ENCODE measurements at places on chromosomes 3 and 15. TPM values are rescaled to one million over a fixed set of nuclear protein-coding genes. Genes with fewer than 3 reads are reported as not detected.
A peak's percentile ranks its signal among the peaks of the same experiment; 100 is the strongest.

DNA sequence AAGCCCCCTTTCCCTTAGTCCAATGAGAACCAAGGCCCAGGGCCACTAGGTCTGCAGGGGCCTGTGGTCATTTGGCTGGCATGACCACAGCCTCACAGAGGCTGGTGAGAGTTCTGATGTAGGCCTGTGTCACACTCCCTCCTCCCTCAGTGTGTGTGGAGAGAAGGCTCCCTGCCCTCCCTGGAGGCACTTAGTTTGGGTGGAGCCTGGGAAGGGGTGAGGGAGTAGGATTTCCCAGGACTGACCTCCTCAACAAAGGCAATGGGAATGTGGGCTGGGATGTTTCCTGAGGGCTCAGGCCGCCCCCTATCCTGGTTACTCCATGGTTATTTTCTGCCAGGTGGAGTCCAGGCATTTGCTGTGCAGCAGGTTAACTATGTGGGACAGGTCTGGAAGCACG is 7.6 kb downstream of the TEX264 start:
- H3K4me3 ChIP-seq = no peak overlapping the region
- peaks cover 10% of the 10 kb centered on the region for H3K36me3 ChIP-seq
- H3K27ac ChIP-seq = no peak overlapping the region
- H3K27me3 ChIP-seq = peaks cover 7% of the 10 kb centered on the region

DNA sequence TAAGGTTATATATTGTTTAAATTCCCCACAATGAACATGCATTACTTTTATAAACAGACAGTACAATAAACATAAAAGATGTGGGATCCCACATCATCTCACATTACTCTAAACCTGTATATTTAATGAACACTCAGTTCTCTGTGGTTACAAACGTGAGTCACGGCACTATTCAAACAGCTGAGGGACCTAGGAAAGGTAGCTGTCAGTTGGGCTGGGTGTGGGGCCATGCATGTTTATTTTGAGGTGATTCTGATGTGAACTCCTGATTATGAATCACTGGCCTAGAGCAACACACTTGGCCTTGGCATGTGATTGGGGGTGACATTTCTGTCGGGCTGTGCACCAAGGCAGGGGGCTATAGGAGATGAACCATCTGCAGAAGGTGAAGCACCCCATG is 147.6 kb upstream of the HACD2 start:
- H3K4me3 ChIP-seq = peak overlapping the region; percentile 51
- H3K36me3 ChIP-seq = peaks cover 92% of the 10 kb centered on the region
- H3K4me1 ChIP-seq = peaks cover 99% of the 10 kb centered on the region

DNA sequence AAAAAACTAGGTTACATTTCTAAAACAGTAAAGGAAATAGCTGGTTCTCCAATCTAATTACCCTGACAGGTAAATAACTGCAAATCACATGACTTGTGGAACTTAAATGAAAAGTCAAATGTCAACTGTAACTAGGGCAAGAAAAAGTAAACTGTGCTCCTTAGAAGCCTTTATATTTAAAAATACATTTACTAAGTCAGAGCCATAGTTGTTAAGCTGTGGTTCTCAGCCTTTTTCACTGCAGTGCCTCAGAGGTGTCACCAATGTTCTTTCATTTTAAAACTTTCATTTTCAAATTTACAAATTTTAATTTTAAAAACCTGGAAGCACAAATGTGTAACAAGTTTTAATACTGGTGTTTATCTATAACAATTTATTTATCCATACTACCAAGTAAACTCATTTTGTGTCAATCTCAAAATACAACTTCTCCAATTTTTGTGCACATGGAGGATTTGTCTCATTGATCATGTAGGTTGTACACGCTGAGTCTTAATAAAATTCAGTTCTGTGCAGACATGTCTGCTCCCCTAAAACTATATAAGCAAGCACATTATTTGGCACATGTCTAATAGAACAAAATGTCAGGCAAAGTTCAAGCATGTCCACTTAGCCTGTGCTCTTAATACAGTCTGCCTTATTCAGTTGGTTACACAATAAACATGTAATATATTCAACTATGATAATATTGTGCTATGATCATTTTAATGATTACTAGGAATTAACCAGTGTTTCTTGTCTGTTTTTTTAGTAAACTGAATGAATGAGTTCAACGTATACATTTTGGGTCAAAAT is 70.4 kb downstream of the DLG1 start:
- H3K4me3 ChIP-seq = no peak overlapping the region
- H3K27ac ChIP-seq = no peak overlapping the region
- no peaks in the 10 kb centered on the region for H3K36me3 ChIP-seq
- peaks cover 29% of the 10 kb centered on the region for H3K4me1 ChIP-seq
- no peak for DNase-seq

DNA sequence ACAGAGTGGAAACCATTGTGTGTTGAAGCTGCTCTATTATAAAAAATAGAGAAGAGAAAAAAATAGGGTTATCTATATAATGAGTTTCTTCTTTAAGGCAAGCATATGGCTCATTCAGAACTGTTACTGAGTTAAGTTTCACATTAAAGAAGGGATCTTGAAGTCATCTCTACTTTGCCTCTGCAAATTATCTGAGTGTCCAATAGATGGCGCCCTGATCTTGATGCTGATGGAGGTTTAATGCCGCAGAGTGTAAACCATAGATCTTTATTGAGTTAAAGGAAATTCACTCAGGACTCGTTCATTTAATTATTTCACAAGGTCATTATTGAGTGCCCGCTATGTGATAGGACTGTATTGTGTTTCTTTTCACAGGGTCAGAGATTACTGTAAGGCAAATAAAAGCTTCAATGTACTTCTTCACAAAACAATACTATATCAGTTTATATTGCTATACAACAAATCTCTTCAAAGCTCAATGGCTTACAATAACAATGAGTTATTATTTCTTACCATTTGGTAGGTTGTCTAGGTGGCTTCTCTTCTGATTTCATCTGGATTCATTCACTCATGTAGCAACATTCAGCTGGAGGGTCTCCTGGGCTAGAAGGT is 171.4 kb downstream of the NSUN3 start:
- H3K4me1 ChIP-seq = no peaks in the 10 kb centered on the region
- H3K27me3 ChIP-seq = peaks cover 2% of the 10 kb centered on the region
- no peak overlapping the region for H3K4me3 ChIP-seq
- H3K27ac ChIP-seq = no peak overlapping the region

- H3K4me3 ChIP-seq = no peak overlapping the region
- no peaks in the 10 kb centered on the region for H3K36me3 ChIP-seq
- H3K27ac ChIP-seq = no peak overlapping the region
Measured at GRCh38 chr3:119547227-119547626, 12.2 kb downstream of the CD80 start.

DNA sequence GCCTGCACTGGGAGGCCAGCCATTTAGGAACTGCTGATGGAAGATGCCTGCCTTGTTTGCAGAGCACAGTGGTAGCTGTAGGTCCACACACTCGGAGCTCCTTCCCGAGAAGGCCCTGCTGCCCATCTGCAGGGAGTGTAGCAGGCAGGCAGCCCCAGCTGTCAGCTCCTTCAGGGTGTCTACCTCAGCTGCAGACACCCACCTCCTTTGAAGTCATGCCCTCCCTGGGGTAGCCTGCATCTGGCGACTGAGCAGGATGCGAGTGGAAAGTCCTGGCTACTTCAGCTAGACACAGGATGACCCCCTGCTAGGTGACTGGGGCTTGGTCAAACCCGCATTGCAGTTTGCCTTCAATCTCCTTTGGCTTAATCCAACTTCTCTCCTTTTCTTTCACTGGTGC is 93.2 kb upstream of the TLE3 start:
- H3K27ac ChIP-seq = no peak overlapping the region
- peaks cover 36% of the 10 kb centered on the region for H3K27me3 ChIP-seq
- H3K36me3 ChIP-seq = peaks cover 10% of the 10 kb centered on the region

GRCh38 chr3:142618917-142619461 is 22.8 kb downstream of the PLS1 start:
- peaks cover 8% of the 10 kb centered on the region for H3K27me3 ChIP-seq
- H3K36me3 ChIP-seq = no peaks in the 10 kb centered on the region
- no peak overlapping the region for H3K4me3 ChIP-seq
- no peak for DNase-seq

DNA sequence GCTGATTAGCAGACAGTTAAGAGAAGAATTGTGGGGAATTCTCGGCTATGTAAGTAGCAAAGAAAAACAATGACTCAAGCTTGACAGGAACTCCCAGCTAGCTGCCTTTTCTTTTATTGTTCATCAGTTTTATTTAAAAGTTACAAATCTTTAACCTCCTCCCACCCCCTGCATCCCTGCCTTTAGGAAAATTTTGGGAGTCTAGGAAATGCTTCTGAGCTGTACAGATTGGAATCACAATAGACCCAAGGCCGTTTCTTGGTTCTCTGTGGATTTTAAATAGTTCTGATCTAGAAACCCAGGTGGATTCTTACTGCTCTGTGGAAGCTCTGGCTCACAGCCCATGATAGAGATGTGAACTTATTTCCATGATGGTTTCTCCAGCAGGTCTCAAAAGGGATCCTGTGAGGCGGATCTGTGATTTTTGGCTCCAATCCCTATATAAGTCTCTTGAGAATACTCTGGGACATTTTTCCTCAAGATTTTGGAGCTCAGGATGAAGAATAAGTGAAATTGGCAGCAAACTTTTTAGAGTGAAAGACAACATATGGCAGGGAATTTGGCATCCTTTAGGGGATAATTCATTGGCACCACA is 312.3 kb downstream of the EPHA3 start:
- H3K36me3 ChIP-seq = no peaks in the 10 kb centered on the region
- no peak overlapping the region for H3K4me3 ChIP-seq
- H3K27me3 ChIP-seq = no peaks in the 10 kb centered on the region
- H3K27ac ChIP-seq = no peak overlapping the region
- H3K4me1 ChIP-seq = no peaks in the 10 kb centered on the region

ASB14 gene
- total RNA-seq = not detected

UBE2E1 gene
- total RNA-seq = 91.0 TPM

WDR93 gene
- not detected for total RNA-seq

SLCO2A1 gene
- total RNA-seq = 0.17 TPM

ACKR2 gene
- 0.10 TPM for total RNA-seq

DPPA4 gene
- total RNA-seq = 1.1 TPM

KLHDC8B gene
- total RNA-seq = 19.9 TPM

UBA3 gene
- 56.4 TPM for total RNA-seq
